ENCODE measurements at places on chromosomes 16 and 17.

DNA sequence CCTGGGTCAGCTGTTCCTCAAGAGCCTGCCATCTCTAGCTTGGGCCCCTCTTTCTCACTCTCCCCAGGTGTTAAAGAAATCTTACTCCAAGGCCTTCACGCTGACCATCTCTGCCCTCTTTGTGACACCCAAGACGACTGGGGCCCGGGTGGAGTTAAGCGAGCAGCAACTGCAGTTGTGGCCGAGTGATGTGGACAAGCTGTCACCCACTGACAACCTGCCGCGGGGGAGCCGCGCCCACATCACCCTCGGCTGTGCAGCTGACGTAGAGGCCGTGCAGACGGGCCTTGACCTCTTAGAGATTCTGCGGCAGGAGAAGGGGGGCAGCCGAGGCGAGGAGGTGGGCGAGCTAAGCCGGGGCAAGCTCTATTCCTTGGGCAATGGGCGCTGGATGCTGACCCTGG is 6.8 kb downstream of the CNP start:
- no peak for DNase-seq

- no peak for DNase-seq
Observed at GRCh38 chr16:51797669-51798259, 646.7 kb upstream of the SALL1 start.

DNA sequence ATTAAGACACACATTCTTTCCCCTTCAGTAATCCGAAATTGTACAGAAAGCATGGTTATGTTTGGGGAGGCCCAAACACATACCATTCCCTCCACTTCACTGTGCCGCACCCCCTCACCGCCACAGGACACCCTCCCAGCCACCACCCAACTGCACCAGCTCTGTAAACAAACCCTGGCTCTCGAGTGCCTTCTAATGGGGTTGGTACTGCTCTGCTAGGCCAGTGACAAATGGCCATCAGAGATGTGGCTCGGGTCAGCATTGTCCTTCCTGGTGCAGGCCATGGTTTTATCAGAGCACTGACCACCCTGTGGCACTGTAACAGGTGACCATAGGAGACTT is 24.0 kb upstream of the SREBF1 start:
- DNase-seq = peak; percentile 12

DNA sequence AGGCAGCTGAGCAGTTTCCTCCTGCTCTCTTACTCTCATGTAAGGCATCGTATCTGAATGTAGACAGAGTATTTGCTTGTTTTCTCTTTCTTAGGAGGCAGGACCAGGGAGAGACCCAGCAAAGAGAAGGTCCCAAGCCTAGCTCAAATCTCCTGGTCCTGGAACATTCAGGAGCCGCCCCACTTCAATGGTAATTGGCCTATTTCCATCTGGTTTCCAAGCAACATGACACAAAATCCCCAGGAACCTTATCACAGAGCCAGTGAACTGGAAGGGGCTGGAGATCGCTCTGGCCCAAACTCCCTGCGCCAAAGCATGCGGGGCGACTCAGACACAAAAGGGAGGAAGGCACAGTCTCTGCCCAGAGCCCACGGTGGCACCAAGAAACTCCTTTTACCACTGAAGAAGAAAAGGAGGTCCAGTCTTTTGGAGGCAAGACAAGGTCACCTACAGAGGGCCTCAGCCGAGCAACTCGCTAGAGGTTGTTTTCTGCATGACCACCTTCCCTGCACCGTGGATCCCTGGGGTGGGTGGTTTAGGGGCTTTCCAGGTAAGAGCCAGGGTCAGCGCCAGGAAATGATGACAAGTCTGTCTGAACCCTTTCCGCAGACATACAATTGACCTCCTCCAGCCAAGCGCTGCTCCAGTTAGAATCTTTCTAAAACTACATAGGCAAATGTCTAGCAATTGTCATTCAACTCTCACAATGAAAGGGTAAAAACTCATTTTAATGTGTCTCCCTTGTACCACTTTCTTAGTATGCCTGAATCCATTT is 394.7 kb downstream of the SOX9 start:
- DNase-seq = no peak

GRCh38 chr17:82810644-82811430 is 29.0 kb downstream of the ZNF750 start:
- DNase-seq = no peak

DNA sequence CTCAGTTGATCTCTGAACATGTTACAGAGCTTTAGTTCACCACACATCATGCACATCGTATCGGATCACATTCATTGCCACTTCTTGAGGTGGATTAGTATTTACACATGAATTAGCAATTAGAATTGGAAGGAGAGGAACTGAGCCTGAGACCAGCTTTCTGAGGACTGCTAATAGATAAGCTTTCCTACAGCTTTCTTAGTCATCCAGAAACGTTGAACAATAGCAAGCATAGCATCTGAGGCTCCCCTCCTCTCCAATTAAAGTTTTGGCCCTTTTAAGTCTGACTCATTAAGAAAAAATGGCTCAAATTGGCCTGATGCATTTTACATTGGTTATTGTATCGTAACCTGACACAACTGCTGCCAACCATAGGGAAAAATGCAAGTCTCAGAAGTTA is 1130.4 kb downstream of the CDH8 start:
- no peak for DNase-seq

- DNase-seq = peak; percentile 82
Observed at GRCh38 chr16:84647828-84648594, at the start of gene KLHL36. Gene KLHL36 (plus strand): TSS chr16:84648511. CDS start chr16:84650868, 2,357 bp downstream.

GRCh38 chr17:7916808-7917207 is 719 bp upstream of the RNF227 start:
- peak; percentile 40 for DNase-seq

DNA sequence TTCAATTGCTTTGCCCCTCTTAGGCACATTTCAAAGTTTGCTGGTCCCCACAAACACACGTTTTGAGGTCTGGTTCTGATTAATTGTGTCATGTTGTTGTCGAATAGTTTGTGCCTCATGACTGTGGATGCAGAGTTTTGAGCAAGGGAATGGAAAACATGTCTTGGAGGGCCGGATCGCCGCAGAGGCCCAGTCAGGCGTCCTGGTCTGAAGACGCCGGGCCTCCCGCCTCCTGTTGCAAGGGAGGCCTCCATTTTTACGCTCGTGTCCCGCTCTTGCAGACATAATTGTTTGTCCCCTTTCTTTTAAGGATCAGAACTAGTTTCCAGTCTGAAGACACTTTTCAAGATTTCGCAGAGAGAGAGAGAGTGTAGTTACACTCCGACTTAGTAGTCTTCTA is 3.2 kb downstream of the NTN1 start:
- no peak for DNase-seq

- DNase-seq = peak; percentile 67
Observed at GRCh38 chr17:78241277-78242023, 10.0 kb downstream of the TMEM235 start.

- no peak for DNase-seq
Observed at GRCh38 chr16:27892879-27893278, 170.6 kb downstream of the GSG1L start.
